Dorsolateral prefrontal cortex (tissue), 122 donors: ENCODE measurements at places on chromosomes 16 and 17.

- no peak for DNase-seq
These were observed 9.5 kb downstream of the CYB5D2 start for GRCh38 chr17:4152471-4152870.

GRCh38 chr16:4323071-4323844, 7.4 kb downstream of the GLIS2 start:
- DNase-seq = peak; percentile 55

- DNase-seq = no peak
These were observed 8.8 kb downstream of the PRCD start for GRCh38 chr17:76548378-76549214.

- peak; percentile 51 for DNase-seq
These were observed 20.8 kb upstream of the ZNF423 start for GRCh38 chr16:49876716-49877129.

- no peak for DNase-seq
These were observed 5.9 kb downstream of the HAS3 start for GRCh38 chr16:69111216-69111875.

DNA sequence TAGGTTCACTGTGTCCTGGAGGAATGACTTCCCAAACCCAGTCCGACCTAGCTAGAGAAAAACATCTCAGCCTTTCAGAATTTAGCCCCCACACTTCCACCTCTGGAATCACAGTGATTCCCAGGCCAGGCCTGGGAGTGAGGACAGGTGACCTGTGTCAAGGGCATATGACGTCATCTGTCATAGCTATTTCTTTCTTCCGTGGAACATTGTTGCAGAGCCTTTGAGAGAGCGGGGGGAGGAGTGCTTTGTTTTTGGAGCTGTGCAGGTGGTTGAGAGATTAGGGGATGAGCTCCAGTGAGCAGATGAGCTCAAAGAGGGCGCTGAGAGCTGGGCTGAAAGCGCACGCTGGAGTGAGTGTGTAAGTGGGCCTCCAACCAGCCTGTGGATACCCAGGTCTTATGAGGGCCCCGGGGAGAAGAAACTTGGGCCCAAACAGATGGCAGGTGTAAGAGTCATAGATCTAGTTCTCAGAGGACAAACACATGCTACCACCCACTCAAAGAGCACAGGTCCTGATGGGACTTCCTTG, 344.8 kb downstream of the SNX29 start:
- no peak for DNase-seq

DNA sequence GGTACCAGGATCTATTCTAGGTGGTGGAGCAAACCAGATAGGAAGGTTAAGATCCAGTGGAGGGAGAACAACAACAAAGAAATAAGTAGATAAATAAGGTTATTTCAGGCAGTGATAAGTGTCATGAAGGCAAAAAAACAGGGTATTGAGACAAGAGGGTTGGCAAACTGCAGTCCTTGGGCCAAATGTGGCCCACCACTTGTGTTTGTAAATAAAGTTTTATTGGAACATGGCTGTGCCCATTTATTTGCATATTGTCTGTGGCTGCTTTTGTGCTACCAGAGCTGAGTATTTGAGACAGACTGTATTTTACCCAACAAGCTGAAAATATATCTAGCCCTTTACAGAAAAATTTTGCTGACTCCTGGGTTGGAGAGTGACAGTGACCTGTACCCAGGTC, 361.3 kb downstream of the XYLT1 start:
- DNase-seq = no peak

- no peak for DNase-seq
These were observed 12.2 kb upstream of the CCL5 start for GRCh38 chr17:35892091-35893035.

DNA sequence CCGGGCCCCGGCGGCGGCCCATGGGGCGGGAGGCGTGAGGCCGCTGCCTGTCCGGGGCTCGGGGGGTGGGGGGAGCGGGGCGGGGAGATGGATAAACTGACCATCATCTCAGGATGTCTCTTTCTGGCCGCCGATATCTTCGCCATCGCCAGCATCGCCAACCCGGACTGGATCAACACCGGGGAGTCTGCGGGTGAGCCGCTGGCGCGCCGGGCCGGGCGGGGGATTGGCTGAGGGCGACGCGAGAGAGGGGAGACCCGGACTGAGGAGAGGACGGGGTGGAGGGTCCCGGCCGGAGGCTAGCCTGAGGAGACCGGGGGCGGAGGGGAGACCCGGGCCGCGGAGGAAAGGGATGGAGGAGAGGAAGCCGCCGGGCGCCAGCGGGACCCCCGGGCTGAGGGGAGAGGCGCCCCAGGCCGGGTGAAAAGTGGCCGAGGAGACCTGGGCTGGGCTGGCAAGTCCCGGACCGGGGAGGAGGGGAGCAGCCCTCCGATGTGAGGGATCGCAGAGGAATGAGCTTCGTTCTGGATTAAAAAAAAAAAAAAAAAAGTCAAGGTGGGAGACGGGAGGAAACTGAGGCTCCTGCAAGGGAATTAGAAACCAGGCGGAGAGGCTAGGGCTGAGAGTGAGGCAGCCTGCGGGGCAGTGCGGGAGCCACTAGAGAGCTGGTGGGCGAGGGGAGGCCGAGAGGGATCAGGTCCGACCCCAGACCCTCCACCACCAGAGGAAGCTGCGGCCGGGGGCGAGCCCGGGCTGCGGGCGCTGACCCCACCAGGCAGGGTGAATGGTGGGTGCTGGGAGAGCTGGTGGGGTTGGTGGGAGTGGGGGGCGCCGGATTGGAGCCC, 526 bp downstream of the MOSMO start:
- no peak for DNase-seq

DNA sequence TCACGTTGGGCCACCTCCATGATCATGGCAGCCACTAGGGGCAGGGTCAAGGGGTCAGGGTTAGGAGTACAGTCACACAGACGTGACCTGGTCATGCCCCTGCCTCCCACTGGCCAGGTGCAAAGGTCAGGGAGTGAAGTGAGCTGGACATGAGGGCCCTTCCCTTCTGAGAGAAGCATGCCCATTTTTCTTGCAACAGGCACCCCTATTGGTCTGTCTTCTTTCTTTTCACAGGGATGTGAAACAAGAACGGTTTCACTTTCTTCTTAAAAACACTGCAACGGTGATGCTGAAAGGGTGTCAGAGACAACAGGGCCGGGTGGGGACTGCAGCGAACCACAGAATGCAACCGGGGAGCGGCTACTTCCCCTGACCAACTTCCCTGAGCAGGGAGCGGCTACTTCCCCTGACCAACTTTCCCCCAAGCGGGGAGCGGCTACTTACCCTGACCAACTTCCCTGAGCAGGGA, 52.1 kb upstream of the DOC2B start:
- peak; percentile 27 for DNase-seq

GRCh38 chr17:18226284-18226945, 980 bp downstream of the LLGL1 start:
- no peak for DNase-seq

DNA sequence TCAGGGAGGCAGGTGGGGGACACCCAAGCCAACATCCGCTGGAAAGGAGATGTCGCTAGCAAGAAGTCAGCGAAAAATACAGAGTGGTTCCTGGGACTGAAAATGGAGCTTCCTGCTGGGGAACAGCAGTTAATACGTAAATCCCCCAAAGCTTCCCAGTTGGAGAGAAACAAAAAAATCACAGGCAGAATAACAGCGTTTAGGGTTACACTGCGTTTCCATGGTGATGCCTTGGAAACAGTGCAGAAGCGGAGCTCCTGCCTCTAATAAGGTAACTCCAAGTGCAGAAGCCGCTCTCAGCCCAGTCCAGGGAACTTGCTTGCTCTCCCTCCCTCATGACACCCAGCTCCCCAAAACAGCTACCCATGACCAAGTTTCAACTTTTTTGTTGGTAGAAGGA, 73.4 kb downstream of the PLD6 start:
- no peak for DNase-seq

- DNase-seq = no peak
These were observed 33.9 kb upstream of the PLLP start for GRCh38 chr16:57318240-57318970.

DNA sequence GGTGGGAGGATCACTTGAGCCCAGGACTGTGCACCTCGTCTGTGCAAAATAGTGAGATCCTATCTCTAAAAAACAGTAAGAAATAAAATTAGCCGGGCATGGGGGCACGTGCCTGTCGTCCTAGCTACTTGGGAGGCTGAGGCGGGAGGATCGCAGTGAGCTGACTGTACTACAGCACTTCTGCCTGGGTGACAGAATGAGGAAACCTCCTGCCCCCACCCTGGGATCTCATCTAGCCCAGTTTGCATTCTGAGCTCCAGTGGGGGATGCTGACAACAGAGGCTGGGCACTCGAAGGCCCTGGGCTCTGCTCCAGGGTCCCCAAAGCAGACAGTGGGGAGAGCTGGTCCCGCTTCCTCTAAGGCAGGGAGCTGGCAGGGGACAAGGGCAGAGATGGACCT, 7.1 kb downstream of the NAGPA start:
- DNase-seq = no peak

DNA sequence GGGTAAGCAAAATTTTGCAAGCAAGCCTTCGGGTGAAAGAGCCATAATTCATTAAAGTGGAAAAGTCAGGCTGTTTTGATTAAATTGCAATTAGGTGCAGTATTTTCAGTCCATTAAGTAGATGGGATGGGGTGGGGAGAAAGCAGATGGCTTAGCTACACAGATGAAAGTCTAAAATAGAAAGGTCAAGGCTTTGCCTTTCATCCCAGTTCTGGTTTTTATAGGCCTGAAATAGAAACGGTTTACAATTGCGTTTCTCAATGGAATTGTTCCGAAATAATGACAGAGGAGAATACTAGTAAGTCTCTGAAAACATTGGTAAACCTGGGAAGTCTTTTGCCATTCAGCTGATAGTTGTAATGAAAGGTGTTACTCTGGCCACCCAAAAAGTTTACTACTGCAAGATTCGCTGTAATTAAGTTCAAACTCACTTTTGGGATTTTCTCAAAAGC, 1.5 kb downstream of the PPM1E start:
- DNase-seq = no peak

DNA sequence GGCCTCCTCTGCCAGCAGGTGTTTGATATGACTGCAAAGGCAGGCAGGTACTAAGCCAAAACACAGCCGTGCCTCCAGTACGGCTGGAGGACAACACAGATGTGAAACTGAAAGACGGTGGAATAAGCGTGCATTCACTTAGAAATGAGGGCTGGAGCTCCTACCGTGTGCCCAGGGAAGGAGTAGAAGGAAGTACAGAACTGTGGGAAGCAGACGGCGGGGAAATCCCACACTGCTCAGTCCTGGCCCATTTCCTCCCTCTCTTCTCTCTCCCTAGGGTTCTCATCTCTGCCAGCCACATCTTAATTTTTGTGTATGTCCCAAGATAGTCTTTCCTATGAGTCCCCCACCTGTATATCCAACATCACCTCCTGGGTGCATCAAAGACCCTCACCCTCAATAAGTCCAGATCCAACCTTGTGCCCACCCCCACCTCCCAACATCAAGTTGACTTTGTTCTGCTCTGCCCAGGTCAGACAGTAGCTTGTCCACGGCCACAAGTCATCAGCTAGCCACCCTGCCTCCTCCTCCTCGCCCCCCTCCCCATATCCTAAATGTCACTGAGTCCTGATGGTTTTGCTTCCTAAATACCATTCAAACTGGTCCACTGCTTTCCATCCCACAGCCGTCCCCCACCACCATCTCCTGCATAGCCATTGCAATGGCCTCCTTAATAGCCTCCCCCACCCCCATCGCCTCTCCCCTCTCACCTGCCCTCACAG, 77.1 kb upstream of the RPL38 start:
- DNase-seq = no peak

- DNase-seq = no peak
These were observed 4.3 kb upstream of the NXN start for GRCh38 chr17:983921-984320.

GRCh38 chr17:55274355-55275255, 9.8 kb downstream of the HLF start:
- DNase-seq = no peak

DNA sequence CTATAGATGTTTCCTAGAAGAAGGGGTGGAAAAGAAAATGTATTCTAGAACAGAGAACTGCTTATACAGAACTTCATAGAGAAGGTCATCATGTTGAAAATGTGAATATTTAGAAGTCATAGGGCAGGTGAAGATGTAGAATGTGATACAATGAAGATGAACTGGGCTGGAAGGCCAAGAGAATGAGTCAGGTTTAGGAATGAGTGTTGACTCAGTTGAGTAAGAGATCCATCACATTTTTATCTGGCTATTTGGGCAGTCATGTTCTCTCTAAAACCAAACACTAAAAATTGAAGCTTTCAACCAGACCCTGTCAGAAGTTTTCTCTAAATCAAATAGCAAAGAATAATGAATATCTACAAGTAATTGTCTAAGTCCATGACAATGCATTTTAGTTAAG, 660.5 kb downstream of the KCNJ2 start:
- no peak for DNase-seq

GRCh38 chr17:42287977-42288802, at the start of gene STAT5A:
STAT5A (plus strand) TSS chr17:42288498; CDS start chr17:42289412, 914 bp downstream.
- DNase-seq = peak; percentile 78

GRCh38 chr16:2251296-2252111, at the start of gene ECI1:
ECI1 (minus strand) TSS chr16:2251587; CDS start chr16:2251566, 21 bp downstream.
- peak; percentile 90 for DNase-seq

- no peak for DNase-seq
These were observed 97.5 kb downstream of the OR1D5 start for GRCh38 chr17:2965621-2966595.

DNA sequence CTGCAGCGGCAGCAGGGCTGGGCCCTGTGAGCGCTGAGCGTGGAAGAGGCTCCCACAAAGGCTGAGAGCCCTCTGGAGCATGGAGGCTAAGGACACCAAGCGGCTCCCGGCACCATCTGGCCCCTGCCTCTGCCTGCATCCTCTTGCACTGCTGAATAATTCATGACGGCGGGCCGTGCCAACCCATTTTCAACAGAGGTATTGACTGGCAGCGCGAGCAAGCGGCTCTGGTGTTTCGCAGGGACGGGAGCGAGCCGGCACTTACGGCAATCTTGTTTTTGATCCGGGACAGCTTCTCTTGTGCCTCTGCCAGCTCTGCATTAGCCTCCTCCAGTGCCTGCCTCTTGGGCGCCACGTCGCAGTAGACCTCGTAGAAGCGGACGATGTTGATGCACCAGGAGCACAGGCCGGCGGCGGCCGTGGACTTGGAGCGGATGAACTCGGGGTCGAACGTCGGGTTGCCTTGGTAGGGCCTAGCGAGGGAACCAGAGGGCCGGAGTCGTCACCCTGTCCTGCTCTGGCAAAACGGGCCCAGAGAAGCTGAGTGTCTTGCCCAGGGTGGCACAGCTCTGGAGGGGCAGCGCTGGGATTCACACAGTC, 80.4 kb downstream of the PGS1 start:
- DNase-seq = peak; percentile 93

- DNase-seq = no peak
These were observed 329.2 kb downstream of the C16orf95 start for GRCh38 chr16:86987746-86988670.

DNA sequence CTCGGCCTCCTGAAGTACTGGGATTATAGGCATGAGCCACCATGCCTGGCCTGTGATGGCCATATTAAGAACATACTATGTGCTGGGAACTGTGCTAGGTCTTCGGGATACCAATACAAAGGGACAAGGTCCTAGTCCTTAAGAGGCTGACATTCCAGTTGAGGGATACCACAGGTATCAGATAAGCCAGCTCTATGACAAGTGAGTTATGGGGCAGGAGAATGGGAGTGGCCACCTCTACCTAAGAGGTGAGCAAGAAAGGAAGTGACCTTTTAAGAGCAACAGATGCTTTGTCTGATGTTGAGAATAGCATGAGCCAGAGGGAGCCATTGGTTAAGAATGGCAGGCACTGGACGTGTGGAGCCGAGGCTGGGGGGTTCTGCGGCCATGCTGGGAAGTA, 27.0 kb downstream of the ADORA2B start:
- no peak for DNase-seq

GRCh38 chr17:76826330-76827068, 41.7 kb upstream of the MGAT5B start:
- DNase-seq = no peak
